Smooth muscle cell of the brain vasculature (primary cell): ENCODE measurements at places on chromosomes 6 and 20.

DNA sequence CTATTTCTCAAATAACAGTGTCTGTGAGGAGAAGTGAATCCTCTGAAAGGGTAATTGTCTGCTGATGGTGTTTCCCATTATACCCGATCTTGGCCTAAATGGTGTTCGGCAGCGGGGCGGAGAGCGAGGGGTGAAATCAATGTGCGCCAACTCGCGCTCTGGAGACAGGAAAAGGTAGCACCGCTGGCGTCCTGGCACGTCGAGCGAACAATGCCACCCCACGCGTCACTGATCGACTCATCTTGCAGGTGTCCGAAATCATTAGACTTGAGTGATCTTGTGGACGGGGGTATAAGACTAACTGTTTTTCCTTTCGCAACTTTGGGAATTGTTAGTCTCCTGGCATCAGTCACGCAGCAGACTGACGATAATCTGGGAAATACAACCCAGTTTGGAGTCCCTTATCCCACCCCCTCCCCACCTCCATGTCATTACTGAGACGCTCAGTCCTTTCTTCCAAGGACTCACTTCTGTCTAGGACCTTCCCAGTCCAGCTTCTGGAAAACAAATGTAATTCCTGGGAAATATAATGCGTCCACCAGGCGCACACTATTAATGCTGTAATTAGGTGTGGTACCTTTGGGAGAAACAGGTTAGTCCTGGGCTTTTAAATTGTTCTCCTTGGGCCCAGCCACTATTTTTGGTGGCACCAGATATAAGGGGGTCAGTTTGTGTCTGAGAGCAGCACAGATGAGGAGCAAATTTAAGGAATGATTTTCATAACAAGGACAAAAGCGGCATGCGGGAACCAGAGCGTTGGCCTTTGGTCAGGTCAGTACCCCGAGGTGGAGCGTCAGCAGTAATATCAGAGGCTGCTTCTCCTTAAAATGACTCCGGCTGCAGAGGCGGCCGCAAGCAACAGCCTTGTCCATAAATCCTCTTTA is 2.3 kb downstream of the LINC00237 start:
- no peak for DNase-seq

DNA sequence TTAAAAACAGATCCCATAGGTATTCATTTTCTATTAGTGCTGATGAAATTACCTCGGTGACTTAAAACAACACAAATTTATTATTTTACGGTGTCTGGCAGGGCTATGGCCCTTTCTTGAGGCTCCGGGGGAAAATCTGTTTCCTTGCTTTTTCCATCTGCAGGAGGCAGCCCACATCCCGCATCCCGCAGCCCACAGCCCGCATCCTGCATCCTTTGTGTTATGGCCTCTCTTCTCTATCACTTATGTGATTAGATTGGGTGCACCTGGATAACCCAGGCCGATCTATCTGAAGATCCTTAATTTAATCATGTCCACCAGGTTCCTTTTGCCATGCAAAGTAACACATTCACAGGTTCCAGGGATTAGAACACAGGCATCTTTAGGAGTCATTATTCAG is 407.8 kb downstream of the CDC5L start:
- DNase-seq: no peak

DNA sequence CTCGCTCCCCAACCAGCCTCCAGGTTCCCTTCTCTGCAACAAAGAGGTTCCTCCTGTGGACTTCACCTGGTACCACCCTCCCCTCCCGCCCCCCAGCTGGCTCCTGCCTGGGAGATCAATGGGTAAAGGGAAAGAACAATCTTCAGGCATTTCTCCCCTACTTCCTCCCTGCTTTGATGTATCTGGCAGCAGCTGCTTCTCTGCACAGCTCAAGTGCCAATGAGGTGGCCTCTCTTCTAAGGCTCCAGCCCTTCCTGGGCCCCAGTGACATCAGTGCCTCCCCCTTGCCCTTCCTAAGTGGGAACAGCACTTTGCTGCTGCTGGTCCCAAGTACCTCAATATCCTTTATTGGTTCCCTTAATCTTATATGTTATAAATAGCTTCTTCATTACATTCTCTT is 23.5 kb downstream of the MOCS1 start:
- no peak for DNase-seq

GRCh38 chr20:24406750-24407149 is 62.7 kb upstream of the SYNDIG1 start:
- no peak for DNase-seq

DNA sequence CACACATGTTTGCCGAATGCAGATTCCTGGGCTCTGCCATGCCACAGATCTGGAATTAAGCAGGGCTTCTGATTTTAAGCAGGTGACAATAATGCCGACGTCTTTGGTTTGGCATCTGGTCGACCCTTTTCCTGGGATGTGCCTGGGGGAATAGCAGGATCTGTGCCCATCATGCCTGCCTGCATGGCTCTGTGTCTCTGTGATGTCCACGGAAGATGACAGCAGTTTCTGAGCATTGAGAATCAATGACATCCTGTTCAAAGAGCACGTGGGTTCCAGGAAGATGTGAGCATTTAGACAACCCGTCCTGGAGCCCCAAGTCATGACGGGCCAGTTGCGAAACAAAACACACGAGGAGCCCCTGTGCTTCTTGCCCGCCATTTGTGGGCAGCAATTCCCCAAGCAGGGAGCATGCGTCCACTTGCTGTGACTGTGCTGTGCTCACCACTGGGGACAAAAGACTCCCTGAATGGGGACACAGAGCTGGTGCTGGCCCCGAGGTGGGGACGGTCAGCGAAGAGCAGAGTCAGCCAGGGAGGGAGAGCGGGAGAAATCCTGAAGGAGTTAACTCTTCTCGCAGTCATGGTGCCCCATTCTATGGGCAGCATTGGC is 110.1 kb downstream of the ERMARD start:
- DNase-seq: no peak

DNA sequence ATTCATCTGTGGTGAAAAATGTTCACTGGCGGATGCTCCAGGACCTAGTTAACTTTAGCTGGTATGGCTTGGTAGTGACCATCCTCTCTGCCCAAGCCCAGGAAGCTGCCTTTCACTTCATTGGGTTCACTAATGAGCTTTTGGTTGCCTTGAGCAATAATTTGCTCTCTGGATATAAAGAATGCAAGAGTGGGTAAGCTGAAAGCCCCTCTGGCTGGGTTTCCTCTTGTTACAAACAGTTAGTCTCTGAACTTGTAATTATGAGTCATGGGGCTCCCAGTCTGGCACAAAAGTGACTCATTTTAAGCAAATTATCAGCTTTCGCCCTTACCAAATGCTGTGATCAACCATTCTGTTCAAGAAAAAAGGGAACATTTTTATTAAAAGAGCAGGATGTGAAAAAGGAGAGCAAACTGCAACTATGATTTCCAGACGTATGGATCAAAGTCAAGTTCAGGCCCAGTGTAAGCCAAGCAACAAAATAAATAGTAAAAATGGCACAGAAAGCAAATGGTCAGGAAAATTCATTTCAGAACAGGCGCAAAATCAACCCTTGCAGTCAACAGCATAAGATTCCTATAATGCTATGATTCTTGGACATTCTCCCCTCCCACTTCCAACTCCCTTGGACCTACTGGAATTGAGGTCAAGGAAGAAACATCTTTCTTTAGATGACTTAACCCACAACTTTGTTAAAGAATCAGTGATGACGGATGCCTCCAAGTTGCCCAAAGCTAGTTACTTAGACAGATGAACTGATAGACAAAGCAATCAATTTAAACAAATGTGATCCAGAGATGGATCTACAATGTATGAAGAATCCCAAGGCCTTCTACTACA is 130.0 kb upstream of the KCNK16 start:
- no peak for DNase-seq

- DNase-seq: no peak
Observed at GRCh38 chr6:168206186-168206585, 113.4 kb downstream of the DACT2 start.

DNA sequence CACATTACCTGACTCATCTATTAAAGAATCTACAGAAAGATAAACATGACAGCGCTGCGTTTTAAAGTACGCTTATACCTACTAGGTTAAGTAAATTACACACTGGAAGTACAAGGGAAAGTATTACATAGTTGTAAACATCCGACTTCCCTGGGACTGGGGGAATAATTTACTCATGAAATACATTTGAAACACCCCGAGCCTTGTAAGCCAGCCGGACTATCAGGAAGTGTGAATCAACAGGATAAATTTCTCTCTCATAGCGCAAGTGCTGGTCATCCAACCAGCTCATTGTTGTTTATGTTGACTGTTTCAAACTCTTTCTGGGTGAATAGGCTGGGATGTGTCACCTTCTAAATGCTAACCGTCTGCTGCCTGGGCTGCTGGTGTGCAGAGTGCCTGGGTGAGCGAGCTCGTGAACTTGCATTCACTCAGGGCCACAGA is 4.9 kb downstream of the BMP6 start:
- no peak for DNase-seq

- no peak for DNase-seq
Observed at GRCh38 chr6:132814716-132815570, 574 bp downstream of the RPS12 start.

DNA sequence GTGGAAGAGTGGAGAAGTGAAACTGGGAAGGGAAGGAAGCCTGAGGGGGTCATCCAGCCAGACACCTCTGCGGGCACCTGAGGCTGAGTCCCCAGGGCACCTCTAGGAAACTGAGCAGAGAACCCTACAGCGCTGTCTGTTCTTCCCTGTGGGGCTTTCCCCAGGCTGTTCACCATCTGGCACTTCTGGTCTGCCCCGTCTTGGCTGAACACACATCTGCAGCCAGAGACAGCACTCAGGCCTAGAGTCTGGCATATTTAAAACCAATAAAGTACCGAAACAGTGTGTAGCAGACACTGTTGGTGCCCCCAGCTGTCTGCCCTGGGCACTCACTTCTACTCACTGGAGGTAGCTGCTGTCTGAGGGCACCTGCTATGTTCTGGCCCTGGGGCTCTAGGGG is 9.4 kb upstream of the ARFGEF2 start:
- DNase-seq: no peak

DNA sequence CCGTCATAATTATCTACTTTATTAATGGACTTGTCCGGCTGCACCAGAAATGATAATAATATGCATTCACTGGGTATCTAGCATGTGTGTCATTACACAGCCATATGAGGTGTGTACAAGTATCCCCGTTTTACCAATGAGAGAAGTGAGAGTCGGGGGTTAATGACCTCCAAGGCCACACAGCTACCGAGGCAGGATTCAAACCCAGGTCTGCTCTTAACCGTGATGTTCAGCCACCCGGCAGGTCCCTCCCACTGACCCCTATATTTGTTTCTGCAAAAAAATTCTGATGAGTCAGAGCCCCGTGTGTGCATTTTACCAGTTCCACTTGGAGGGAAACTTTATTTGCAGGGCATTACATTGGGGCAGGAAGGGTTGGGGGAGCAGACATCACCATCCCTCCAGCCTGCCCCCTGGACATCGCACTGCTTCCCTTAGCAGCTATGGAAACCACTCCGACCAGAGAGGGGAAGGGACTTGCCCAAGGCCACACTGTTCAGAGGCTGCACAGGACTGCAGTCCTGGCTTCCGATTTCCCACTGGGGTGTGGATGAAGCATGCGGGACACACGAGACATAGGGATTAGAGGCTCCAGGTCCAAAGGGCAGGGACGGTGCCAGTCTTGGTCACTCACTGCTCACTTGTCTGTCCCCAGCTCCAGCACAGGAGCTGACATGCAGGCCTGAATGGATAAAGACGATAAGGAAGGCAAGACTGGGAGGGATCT is 10.1 kb upstream of the SRC start:
- no peak for DNase-seq

- DNase-seq: no peak
Observed at GRCh38 chr6:43368259-43369160, 937 bp downstream of the ZNF318 start.

GRCh38 chr6:39312912-39313525 is 1.2 kb downstream of the KCNK17 start:
- no peak for DNase-seq

GRCh38 chr6:120083186-120083585 is 733.6 kb upstream of the MAN1A1 start:
- DNase-seq: no peak

- DNase-seq: no peak
Observed at GRCh38 chr20:3158968-3159431, 665 bp downstream of the FASTKD5 start.

DNA sequence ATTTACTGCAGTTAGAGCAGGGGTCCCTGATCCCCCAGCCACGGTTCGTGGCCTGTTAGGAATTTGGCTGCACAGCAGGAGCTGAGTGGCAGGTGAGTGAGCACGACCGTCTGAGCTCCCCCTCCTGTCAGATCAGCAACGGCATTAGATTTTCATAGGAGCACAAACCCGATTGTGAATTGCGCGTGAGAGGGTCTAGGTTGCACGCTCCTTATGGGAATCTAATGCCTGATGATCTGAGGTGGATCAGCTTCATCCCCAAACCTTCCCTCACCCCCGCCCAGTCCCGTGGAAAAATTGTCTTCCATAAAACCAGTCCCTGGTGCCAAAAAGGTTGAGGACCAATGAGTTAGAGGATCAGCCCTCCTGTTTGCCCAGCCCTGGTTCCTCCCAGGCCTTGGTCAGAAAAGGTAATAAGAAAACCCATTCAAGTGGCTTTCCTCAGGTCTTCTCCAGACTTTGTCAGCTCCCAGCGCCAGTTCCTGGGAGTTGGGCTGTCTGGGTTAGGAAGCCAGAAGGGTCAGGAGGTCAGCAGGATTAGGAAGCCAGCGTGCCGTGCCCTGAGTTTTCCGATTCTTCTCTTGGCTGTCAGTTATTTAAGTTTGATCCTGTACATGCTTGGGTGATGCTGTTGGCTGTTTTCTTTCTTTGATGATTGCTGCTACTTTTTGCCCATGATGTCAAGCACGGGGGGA is 139.9 kb upstream of the PMEPA1 start:
- no peak for DNase-seq

GRCh38 chr6:13260831-13261230 is 67.5 kb downstream of the TBC1D7 start:
- DNase-seq: no peak

DNA sequence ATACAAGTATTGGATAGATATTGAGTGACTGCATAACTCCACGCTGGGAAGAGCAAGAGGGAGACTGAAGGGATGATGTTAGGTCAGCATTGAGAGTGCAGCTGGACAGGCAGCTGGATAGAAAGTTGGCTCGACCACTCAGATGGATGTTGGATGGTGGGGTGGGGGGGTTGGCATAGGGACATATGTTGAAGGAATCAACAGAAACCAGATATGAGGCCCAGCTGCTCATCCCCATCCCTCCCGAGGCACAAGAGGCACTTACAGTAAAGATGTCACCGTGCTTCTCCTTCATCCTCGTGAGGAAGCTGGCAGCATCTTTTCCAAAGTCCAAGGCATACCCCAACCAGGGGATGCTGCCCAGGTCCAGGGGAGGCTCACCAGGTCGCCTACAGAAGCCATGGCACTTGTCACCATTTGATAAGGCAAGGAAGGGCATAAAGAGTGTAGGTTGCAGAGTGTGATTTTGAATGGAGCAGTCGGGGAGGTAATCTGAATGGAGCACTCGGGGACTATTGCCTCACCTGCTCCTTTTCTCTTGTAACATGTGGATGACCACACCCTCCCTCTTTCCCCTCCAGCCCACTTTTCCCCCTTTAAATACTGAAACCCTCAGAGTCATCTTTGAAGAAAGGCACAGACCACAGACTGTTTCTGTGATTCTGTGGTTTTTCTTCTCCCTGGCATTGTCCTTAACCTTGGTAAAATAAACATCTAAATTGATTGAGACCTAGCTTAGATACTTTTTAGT is 18.0 kb downstream of the PTGIS start:
- DNase-seq: no peak
